Fibroblast of the aortic adventitia (primary cell): ENCODE measurements at places on chromosomes 3 and 15.

DNA sequence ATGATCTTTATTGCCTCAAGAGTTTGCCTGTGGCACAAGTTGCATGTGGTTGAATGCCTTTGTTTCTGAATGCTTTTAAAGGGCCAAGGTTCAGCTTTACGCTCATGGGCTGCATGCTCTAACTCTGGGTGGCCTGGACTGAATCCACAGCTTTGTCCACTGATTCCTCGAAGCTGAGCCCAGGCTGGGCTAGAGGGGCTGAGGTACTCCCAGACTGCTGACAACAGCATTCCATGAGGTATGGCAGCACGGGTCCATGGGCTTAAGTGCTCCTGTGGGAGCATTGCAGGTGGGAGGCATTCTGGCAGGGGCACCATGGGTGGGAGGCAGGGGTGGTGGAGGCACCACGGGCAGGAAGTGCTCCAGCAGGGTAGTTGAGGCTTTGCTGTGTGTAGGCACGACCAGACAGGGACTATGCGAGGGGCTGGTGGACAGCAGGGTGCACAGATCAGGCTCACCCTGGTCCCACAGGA is 61.6 kb downstream of the GLCE start:
- DNase-seq = no peak

- no peak for DNase-seq
Observed at GRCh38 chr3:179045719-179046402, 25.7 kb downstream of the ZMAT3 start.

- DNase-seq = no peak
Observed at GRCh38 chr3:38173834-38174418, 8.6 kb downstream of the OXSR1 start.

DNA sequence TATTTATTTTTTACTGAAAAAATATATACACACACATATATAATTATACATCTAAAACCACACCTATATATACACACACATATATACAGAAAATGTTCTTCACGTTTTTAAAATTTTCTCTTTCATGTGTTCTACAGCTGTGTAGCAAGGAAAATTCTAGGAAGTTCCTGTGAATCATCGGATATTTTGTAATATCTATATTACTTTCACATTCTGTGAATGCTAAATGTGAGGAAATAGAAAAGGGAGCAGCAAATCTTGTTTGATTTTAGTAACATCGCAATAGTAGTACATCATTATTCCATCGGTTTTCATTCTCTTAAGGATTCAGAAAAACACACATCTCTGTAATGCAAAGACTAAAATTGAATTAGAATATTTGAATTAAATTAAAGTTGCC is 836.8 kb upstream of the NECTIN3 start:
- DNase-seq = peak; percentile 1

GRCh38 chr15:97909291-97909891 is 51.1 kb upstream of the ARRDC4 start:
- peak; percentile 66 for DNase-seq

DNA sequence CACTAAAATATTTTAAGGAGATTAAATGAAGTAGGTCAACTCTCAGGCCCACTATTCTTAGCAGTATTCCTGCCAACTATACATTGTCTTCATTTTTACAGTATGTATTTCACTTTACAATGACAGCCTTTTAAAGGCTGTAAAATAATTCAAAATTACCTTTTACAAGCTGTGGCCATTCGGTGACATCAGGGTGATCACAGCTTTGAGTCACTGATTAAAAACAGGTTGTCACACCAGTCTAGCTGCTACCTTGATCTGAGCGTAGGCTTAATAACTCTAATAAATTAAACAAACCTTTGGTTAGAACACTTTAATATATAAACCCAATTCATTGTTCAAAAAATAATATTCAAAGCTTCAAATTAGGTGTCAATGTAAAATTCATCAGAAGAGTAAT is 29.9 kb downstream of the UBE3A start:
- DNase-seq = no peak

- DNase-seq = no peak
Observed at GRCh38 chr3:89402051-89402450, 294.6 kb downstream of the EPHA3 start.

- peak; percentile 52 for DNase-seq
Observed at GRCh38 chr15:33547876-33548275, 237.1 kb downstream of the RYR3 start.

DNA sequence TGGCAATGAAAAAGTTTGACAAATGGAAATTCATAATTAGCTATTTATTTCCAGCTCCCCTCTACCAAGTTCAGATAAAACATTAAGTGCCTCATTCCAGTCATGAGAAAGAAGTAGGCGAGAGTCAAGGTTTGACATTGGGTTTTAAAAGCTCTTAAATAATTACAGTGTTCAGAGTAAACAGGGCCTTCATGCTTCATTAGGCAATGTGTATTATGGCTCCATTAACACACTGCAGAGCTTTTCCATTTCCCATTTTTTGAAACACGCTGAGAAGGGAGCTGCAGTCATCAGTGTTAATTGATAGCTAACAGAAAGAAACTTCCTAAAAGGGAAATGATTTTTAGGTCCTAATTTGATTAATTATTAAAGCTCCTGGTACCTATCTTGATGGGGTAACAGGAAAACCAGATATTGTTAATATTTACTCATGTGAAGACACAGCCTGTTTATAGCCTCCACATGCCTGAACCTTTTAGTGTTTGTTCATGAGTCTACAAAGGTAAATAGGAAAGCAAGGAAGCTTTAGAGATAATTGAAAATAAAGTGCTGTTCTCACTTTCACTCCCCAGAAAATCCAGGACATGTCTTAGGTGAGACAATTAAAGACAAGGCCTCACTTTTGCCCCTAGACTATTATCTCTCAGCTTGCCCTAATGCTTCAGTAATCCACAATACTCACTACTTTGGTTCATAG is 28.7 kb downstream of the SST start:
- DNase-seq = no peak

GRCh38 chr3:77541203-77541922 is 501.5 kb downstream of the ROBO2 start:
- no peak for DNase-seq

GRCh38 chr3:134086616-134087015 is 56.9 kb upstream of the SLCO2A1 start:
- DNase-seq = no peak

GRCh38 chr15:59817834-59818233 is 128.7 kb upstream of the BNIP2 start:
- no peak for DNase-seq

- peak; percentile 60 for DNase-seq
Observed at GRCh38 chr3:40780291-40780924, 255.6 kb downstream of the ZNF621 start.

- DNase-seq = no peak
Observed at GRCh38 chr3:99516936-99517335, 121.5 kb upstream of the COL8A1 start.

- DNase-seq = no peak
Observed at GRCh38 chr3:30614943-30615342, 8.5 kb downstream of the TGFBR2 start.

DNA sequence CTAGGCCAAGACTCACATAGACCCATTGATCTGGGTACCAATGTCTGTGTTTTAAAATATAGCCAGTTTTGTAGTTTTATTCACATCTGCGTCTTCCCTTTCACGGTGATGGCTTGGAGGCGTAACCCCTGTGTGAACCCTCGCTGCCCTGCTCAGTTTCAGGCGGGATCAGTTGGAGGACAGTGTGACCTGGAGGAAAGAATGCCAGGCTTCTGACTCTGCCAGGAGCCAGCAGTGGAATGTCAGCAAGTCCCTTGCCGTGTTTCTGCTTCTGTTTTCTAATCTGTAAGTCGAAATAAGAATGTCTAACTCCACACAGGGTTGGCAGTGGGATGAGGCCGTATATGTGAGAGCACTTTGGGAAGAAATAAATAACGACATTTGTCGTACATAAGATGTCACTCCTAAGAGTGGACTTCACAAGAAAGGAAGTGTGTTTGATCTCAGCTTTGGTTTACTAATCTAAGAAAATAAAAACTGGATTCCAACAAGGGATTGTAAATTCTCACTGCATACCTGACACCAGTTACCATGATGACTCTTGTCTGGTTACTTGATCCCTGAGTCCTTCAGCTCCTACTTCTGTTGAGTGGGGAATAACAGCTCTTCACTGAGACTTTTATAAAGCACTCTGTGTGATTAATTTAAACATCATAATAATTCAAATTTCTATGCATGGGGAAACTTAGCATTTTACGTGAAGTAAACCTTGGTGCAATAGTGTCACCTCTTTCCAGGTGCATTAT is 6.3 kb upstream of the CA12 start:
- no peak for DNase-seq

- no peak for DNase-seq
Observed at GRCh38 chr3:165984589-165984988, 147.4 kb upstream of the BCHE start.

DNA sequence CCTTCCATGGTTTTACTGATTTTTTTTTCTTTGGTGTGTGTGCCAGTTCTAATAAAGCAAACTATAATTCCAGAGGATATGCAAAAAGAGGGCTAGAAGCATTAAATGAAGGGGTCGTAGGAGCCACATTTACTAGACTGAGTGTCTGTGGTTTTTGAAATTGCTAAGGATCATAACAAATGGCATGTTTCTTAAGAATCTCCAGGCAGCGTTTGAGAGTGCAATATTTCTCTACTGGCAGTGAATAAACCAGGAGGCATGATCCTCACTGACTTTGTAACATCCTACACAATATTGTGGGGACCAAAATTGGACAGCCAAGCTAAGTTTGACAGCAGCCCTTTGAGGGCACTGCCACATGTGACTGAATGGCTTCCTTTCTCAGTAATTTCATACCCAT is 115.9 kb upstream of the CCNL1 start:
- no peak for DNase-seq

- no peak for DNase-seq
Observed at GRCh38 chr3:46070595-46071093, 43.4 kb upstream of the XCR1 start.

DNA sequence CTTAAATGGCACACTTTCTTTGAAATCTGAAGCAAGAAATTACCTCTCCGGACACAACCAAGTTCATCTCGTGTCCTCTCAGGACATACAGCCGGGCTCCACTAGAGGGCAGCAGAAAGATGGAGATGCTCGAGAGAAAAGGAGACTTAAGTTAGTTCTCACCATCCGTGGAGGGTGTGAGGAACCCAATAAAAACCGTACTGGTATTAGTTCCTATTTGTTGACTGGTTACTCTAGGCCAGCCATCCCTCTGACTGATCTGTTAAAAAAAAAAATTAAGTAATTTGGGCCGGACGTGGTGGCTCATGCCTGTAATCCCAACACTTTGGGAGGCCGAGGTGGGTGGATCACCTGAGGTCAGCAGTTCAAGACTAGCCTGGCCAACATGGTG is 7.9 kb upstream of the CYP11A1 start:
- DNase-seq = peak; percentile 86

DNA sequence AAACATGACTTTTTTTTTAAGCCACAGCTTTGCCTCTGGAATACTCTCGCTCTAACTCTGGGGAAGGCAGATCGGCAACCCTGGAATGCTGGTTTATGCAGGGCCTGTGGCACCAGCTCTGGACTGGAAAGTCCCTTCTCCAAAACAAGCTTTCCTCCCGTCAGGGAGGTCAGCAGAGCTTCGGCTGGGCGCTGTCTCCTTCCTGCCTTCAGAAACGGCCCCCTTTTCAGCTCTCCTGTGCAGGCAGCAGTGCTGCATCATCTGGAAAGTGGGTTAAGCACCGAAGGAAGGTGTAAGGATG is 42.7 kb upstream of the SKOR1 start:
- DNase-seq = no peak

GRCh38 chr3:66138336-66139313 is 82.2 kb upstream of the SLC25A26 start:
- DNase-seq = peak; percentile 81

GRCh38 chr15:68790910-68791309 is 29.8 kb downstream of the ANP32A start:
- DNase-seq = no peak

DNA sequence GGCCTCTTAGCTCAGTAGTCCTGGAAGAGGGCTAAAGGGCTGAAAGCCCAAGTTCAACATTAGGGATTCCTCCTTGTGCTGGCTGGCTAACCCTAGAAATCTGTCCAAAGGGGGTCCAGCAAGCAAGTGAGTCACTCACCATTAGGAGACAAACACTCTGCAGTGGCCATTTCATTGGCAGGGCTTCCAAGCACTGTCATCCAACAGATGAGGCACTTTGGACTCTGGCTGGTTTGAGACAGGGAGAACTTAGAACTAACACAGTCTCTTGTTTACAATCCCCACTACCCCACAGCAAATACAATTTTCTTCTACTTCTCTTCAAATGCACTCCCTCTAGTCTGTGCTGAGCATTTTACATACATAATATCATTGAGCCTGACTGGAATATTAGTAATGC is 10.1 kb upstream of the WNT5A start:
- no peak for DNase-seq

DNA sequence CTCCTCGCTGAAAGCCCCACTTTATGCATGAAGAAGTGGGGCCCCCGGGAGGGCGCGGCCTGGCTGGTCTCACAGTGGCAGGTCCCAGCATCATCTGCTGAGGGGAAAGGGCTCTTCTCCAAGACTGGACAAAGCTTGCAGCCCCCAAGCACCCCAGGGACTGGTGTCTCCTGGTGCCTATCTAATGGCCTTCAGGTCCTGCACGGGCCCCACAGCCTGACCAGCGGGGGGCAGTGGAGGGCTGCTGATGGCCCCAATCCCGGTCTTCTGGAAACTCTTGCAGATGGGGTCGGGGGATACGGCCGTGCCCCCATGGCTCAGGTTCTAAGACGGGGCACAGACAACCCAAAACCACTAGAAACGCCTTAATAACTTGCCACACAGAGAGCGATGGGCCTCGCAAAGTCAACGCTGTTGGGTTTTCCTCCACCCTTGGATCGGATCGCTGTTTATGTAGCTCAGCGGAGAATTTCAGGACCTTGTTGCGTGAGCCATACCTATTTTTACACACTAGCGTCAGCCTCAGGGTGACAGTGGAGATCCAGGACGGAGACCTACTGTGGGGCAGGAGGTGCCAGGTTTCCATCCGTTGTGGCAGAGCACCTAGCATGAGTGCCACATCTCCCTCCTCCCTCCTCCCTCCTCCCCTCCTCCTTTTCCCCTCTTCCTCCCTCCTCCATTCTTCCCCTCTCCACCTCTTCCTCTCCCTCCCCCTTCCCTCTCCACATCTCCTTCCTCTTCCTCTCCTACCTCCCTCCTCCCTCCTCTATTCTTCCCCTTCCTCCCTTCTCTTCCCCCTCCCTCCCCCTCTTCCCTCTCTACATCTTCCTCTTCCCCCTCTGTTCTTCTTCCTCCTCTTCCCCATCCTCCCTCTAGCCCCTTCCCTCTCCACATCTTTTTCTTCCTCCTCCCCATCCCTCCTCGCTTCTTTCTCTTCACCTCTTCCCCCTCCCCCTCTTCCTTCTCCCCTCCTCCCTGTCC is 79.3 kb upstream of the ALDH1L1 start:
- peak; percentile 40 for DNase-seq
